ENCODE measurements at places on chromosomes 16 and 17.

- DNase-seq: no peak
Measured at GRCh38 chr16:50593410-50594150, 45.4 kb downstream of the NKD1 start.

GRCh38 chr16:75764154-75764768 is 38.0 kb upstream of the CPHXL start:
- peak; percentile 12 for DNase-seq

- DNase-seq: no peak
Measured at GRCh38 chr17:27928587-27928986, 35.4 kb upstream of the LYRM9 start.

- no peak for DNase-seq
Measured at GRCh38 chr16:65837464-65837863, 529.0 kb upstream of the CDH5 start.

GRCh38 chr17:56610321-56610720 is 16.8 kb downstream of the NOG start:
- DNase-seq: no peak

DNA sequence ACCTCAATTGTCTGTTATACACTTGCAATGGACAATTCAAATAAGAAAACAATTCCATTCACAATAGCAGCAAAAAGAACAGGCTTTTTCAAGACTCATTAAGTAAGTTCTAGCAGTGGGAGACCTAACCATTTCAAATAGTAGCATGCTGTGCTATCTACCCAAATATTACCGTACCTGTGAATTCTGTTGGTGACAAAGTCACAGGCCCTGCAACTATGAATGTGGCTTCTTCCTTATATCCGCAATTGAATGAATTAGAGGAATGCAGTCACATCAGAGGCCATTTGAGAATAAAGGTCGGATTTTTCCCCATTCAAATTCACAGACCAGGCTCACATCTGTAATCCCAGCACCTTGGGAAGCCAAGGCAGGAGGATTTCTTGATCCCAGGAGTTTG is 800 bp upstream of the NME4 start:
- no peak for DNase-seq

DNA sequence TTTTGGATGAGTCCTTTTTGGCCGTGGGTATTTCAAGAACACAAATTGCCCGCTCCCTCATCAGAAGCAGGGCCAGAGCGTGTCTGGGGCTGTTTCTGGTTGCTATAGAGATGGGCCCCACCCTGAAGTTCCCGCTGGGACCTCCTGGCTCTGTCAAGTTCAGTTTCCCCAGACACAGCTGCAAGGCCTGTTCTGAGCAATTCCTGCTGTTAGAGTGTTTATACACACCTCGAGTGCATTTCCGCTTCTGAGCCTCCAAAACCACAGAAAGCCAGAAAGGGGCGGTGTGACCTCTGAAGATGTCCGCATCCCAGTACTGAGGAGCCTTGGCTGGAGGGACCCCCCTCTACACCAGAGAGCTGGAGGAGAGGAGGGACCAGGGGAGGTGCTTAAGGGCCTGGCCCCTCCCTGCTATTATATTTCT is 9.3 kb upstream of the WBP2 start:
- no peak for DNase-seq

- no peak for DNase-seq
Measured at GRCh38 chr17:57694051-57694450, 51.0 kb downstream of the CCDC182 start.

- DNase-seq: peak; percentile 11
Measured at GRCh38 chr17:81601525-81602120, 35.3 kb downstream of the NPLOC4 start.

DNA sequence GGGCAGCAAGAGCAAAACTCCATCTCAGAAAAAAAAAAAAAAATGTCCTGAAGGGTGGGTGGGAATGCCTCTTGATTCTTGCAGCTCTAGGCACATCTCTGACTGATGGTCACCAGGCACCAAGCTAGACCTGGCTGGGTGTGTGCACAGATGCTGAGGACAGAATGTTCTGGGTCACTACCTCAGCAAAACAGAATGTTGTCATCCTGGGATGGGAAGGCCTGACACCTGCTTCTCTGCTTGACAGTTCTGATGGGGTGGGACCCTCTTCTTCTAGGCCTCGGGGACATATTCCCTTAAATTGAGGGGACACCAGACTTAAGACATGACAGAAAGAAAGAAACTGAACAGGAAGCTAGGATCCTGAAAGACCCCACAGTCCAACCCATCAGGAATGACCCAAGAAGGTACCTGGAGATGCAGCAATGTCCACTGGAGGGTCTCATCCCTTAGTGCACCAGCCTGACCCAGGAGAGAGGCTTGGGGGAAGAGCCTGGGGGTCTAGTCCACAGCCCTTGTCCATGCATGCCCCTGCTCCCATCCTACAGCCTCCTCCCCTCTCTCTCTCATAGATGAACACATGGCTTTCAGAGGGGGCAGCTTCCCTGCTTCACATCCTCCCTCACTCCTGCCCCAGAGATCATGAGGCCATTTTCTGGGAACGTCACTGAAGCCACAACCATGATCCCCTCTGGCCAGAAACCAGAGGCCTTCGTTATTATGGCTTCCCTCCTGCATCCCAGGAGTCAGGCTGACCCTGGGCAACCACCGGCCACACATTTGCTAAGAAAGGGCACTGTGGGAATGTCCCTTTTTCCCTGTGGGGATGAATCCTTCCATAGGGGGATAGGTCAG is 3.8 kb upstream of the STAT5B start:
- no peak for DNase-seq

DNA sequence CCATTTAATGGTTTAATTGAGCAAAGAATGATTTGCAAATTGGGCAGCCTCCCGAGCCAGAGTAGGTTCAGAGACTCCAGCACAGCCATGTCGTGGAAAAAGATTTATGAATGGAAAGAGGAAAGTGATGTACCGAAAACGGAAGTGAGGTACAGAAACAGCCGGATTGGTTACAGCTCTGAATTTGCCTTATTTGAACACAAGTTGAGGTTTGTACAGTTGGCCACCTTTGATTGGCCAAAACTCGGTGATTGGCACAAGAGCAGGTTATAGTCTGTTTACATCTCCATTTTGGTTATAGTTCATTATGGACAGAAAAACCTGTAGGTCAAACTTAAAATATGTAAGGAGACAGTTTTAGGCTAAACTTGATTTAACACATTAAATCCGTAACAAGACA is 44.5 kb downstream of the TENT4B start:
- no peak for DNase-seq

DNA sequence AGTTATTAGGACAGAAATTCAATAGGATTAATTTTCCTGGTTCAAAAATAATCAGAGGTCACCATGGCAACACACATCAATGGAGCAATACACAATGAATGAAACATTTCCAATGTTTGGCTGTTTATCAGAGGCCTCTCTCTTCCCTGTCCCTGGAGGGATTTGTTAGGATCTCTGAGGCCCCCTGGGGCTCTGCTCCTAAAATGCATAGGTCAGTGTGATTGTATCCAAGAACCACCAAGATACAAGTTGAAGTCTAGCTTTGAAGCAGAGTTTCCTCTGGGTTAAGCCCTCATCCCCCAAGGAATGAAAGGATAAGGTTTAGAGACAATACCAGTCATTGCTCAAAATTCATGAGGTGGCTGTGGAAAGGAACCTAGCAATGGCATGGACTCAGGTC is 561.2 kb upstream of the C16orf82 start:
- DNase-seq: no peak

DNA sequence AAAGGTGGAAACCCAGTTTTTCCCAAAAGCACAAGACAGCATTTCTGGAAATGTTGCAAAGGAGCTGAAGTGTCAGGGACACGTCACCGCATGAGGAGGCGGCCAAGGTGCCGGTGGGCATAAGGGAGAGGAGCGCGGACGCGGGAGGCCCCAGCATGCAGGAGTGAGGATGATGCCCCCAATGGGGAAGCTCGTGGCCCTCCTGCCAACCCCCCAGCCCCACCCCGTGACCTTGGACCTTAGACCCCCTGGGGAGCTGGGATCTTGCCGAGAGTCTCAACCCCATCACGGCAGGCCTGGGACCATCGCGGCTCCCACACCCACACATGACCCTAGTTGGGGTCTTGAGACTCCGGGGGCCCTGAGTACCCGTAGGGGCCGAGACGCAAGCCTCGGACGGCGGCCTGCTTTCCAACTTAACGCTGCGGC is 119.4 kb upstream of the METRNL start:
- no peak for DNase-seq

DNA sequence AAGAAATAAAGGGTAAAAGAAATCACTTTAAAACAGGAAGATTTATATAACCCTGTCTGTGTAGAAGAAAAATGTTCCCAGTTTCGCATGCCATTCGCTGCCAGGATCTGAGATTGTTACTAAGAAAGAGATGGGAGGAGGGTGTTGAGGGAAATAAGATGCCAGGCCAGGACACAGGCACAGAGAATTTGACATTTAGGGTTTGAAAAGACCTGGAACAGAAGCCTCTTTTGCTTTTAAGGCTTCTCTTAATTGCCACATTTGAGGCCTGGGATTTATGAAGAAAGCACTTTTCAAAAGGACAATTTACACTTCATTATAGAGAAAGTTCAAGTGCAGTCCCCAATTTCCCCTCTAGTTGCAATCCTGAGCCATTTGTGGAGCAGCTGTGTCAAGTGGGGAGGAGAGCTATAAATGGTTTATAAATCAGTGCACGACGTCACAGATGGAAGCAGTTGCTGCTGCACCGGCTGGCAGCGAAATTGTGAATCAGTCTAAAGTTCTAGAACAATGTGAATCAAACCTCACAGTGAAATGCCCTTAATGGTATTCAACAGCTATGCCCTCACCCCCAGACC is 26.5 kb upstream of the C16orf87 start:
- no peak for DNase-seq

DNA sequence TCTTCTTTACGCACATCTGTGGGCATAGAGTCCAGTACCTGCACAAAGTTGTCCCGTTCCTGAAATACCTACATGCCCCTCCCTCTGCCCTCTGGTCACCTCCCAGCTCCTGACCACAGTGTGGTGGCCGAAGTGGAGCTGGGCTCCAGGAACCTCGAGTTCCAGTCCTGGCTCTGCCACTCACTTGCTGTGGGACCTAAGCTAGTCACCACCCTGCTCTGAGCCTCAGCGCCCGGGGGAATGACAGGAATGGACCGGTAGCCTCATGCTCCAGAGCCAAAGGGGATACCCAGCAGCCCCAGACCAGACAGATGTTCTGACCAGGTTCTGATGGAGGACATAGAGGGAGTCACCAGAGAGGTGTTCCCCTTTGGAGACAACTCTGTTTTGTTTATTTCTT is 26.7 kb upstream of the ITGA3 start:
- DNase-seq: no peak

DNA sequence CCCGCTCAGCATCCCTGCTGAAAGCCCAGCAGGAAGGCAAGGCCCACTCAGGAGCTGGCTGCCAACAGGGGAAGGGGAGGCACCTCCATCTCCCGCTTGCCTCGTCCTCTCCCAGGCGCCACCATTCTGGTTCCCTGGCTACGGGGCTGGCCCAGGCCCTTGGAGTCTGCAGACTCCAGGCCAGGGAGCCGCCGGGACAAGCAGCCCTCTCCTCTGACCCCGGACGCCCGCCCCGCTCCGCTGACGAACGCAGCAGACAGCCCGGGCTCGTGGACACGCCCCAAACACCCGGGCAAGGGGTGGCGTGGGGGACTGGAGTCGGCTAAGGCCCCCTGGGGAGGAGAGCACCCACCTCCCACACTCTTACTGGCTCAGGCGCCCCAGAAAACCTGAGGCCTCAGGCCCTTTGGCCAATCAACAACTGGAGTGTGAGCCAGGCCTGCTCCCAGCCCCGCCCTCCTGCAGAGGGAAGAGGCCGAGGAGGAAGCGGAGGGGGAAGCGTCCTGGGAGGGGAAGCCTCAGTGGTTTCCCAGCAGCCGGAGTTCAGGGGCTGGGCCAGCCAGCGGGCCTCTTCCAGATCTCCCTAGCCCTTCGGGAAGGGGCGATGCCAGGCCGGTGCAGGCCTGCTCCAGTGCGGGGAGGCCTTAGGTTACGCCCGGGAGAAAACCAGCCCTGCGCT is 4.2 kb downstream of the MNT start:
- no peak for DNase-seq

- no peak for DNase-seq
Measured at GRCh38 chr16:10760858-10761257, 17.2 kb downstream of the NUBP1 start.

DNA sequence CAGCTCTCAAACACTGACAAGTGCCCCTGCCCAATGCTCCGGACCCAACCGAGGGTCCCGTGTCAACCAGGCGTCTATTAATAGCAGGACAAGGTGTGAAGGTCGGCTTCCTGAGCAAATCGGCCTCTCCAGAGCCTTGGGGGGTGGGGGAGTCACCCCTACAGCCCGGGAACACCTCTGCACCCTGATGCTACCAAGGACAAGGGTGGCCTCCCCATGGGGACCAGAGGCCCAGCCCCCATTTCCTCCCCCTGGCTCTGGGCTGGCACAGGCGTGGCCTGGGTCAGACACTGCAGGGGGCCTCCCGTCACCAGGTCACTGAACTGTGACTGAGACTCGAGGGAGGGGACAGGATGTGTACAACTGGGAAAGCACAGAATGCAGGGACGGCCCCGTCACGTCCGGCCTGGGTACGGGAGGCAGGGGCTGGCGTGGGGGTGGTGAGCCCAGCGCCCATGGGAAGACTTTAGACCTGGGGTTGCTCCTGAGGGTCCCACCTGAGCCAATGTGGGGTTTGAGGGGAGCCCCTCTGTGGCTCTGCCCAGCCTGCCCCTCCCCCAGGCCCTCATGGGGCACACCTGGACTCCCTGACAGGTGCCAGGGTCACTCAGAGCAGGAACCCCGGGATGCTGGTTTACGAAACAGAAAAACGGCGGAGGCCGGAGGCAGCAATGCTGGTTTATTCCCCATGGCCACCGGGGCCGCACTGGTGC is 579 bp upstream of the CYBA start:
- DNase-seq: no peak

DNA sequence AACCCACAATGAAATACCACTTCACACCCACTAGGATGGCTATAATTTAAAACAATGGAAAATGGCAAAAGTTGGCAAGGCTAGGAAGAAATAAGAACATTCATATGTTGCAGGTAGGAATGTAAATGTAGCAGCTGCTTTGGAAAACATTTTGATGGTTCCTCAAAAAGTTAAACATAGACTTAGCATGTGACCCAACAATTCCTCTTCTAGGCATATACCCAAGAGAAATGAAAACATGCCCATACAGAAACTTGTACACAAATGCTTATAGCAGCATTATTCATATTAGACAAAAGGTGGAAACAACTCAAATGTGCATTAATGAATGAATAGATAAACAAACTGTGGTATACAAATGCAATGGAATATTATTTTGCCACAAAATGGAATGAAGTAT is 36.1 kb downstream of the MEOX1 start:
- DNase-seq: no peak

DNA sequence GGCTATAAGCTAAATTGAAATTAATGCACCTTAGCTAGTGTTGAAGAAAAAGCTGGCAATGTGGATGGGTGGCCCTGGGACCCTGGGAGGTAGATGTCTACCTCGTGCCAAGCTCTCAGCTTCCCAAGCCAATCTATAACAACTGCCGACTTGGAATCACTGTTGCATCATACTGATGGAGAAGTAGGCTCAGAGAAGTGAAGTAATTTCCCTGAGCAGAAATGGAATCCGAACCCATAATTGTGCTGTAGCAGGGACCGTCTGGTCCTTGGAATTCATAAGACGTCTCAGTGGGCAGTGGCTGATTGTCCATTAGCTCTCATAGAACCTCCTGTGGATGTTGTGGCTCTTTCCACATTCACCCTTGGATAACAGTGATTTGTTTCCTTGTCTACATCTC is 196.6 kb downstream of the RAB11FIP4 start:
- no peak for DNase-seq

GRCh38 chr16:50473356-50473945 is 74.7 kb upstream of the NKD1 start:
- DNase-seq: no peak

- peak; percentile 60 for DNase-seq
Measured at GRCh38 chr16:3020604-3021448, 658 bp downstream of the TNFRSF12A start.
